ENCODE measurements at places on chromosomes 12 and 14. TPM values are rescaled to one million over a fixed set of nuclear protein-coding genes. Genes with fewer than 3 reads are reported as not detected.

Gene EPYC
- total RNA-seq: not detected

Gene CISTR
- total RNA-seq: not detected

Gene TSPAN11
- total RNA-seq: 17.8 TPM

Gene SERPINA10
- not detected for total RNA-seq

DNA sequence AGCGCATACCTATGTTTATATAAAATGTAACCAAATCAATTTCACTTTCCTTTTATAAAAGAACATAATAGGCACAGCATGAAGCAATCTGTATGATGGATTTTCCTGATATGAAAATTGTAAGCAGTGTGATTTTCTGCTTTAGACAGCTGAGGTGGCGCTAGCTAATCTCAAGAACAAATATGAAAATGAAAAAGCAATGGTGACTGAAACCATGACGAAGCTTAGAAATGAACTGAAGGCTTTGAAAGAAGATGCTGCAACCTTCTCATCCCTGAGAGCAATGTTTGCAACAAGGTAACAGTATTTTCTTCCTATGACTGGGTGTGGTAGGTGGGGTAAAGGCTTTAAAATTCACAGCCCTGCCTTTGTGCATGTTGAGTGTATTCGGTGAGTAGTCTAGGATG is 65.0 kb upstream of the FGD4 start:
- no peak for DNase-seq

GRCh38 chr12:63845726-63846125 is 1.2 kb downstream of the SRGAP1 start:
- no peak for DNase-seq

GRCh38 chr14:91004987-91005386 is 55.5 kb downstream of the RPS6KA5 start:
- no peak for DNase-seq

- no peak for DNase-seq
These were observed 283 bp downstream of the VIPAS39 start for GRCh38 chr14:77457115-77457521.

DNA sequence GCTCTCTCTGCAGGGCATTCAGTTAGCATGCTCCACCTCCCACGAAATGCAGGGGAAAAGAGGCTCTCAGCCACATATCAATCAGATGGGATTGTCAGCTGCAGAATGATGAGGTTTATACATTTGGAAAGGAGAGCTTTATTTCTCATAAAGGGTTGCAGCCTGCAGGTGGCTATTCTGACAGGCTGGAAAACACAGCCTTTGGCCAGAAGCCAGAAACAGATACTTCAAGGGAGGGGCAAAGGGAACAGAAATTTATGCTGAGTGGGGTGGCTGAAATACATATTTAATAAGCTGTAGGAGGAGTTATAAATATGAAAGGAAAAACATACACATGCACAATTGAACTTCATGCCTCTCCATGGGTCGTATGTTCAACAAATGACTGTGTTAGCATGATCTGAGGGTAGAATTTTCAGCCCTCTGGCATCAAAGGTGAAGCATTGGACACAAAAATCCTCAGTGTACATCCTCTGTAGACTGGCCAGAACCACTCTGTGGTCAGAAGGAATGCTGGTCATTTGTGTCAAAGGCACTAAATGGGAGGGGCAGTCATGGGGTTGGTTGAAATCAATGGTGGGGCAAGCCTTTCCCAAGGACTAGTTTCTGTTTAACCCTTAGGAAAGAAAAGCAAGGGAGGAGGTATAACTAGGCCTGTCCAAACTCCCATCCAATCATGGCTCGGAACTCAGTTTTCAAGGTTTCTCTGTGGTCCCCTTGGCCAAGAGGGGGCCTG is 62.4 kb downstream of the TMX1 start:
- DNase-seq: no peak

DNA sequence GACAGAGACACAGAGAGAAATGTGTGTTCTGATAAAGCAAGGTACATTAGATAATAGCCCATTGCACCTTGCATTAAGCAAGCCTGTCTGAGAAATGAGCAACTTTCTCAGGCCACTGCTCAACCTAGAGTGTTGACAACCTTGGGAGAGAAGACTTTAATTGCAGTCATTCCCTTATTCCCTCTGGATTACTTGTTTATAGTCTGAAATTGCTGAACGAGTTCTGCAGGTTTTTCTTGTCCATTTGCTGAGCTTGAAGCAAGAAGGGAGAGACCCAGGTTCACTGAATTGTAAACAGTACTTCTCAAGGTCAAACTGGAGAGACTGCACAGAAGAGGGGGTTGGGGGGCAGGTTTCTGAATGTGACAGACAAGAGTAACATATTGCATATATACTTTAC is 159.4 kb upstream of the PLEKHG7 start:
- no peak for DNase-seq

DNA sequence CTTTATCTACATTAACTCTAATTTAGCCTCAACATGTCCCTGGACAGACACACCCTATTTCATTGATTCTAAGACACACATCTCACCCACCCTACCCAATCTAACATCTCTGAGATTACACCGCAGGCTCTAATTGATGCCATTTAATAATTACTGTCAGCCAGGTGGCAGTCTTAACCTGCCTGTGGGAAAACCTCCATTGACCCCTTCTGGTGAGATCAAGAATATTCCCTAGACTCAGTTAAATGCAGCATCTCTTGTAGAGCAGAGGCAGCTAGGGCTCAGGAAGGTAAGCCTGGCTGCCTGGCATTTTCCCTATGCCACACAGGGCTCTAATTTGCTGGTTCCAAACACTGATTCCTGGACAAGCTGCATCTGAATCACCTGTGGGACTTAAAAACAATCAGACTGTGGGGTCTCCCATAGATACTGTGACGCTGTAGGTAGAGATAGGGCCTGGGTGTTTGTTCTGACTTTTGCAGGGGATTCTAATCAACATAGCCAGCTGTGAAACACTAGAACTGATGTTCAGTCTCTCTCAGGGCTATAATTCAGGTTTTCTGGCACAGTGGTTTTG is 14.3 kb downstream of the MCRS1 start:
- DNase-seq: no peak

GRCh38 chr14:34450958-34451357 is 11.1 kb downstream of the SPTSSA start:
- DNase-seq: no peak

- DNase-seq: no peak
These were observed 218.8 kb upstream of the BMP4 start for GRCh38 chr14:54175298-54175942.

- no peak for DNase-seq
These were observed 63.6 kb upstream of the SRSF5 start for GRCh38 chr14:69703047-69704039.

GRCh38 chr12:62730649-62731048 is 204.3 kb downstream of the PPM1H start:
- no peak for DNase-seq

- DNase-seq: no peak
These were observed 75.1 kb upstream of the NUDT4 start for GRCh38 chr12:93302331-93303229.

- DNase-seq: no peak
These were observed 19.7 kb downstream of the ASPG start for GRCh38 chr14:104105071-104105821.

All from esophagus muscularis mucosa (tissue), 4 donors.